IMR-90 (cell line): ENCODE measurements at places on chromosomes 3 and 15. TPM values are rescaled to one million over a fixed set of nuclear protein-coding genes. Genes with fewer than 3 reads are reported as not detected.

Gene MUC13
- total RNA-seq: not detected in 2 replicates

DNA sequence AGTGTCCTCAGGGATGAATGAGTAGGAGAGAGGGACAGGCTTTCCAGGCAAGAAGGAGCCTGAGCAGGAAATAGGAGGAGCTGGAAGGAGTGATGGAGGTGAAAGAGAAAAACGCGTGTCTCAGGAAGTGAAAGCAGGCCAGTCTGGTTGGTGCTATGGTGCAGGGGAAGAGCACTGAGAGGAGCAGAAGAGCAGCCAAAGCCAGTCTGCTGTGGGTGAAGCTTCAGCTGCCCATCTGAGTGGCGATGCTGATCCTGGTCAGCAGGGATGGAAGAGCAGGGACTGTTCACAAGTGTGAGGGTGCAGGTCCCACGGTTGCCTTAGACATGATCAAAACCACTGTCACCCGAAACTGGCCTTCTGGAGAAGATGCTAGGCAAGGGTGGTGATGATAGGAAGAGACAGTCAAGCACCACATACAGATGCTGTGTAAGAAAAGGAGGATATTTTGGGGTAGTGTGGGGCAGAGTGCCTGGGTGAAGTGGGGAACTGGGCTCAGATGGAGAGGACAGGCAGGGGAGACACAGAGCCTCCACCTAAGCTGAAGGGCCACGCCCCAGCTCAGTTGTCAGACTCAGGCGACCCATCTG lies 5.5 kb upstream of the KY start:
- no peak for DNase-seq

Gene PRR20G
- not detected in 2 replicates for total RNA-seq

Gene CADPS
- not detected in 2 replicates for total RNA-seq

GRCh38 chr3:153247331-153248330 lies 85.6 kb downstream of the RAP2B start:
- no peak for DNase-seq

Gene MAGEL2
- total RNA-seq: under 0.01 and 0.18 TPM in 2 replicates

GRCh38 chr3:33331414-33331813 lies 54.2 kb downstream of the FBXL2 start:
- DNase-seq: peak; percentile 46

Gene PIF1
- total RNA-seq: 3.9 and 5.3 TPM in 2 replicates

DNA sequence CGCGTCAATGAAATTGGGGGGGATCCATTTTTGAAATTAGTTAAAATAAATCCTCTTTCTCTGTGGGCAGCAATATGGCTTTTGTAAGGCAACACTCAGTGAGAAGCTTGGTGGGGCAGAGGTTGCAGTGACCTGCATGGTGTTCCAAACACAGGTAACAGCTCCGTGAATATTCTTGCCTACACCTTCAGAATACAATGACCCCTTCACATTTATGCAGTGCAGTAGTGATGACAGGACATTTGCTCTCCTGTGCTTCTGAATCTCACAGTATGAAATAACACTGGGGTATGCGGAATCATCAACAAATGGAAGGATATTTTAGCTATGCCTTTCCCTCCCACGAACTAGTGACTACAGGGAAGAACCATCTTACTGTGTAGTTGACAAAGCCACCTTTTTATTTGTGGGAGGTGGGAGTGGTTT lies 6.9 kb downstream of the AHSG start:
- no peak for DNase-seq

- DNase-seq: no peak
These were observed 23.1 kb upstream of the GABPB1 start for GRCh38 chr15:50377867-50378751.

Gene HOMER2
- total RNA-seq: 0.54 and 0.56 TPM in 2 replicates

GRCh38 chr3:4284865-4285264 lies 18.3 kb upstream of the SETMAR start:
- no peak for DNase-seq

Gene NSMCE3
- 6.3 and 7.5 TPM in 2 replicates for total RNA-seq

GRCh38 chr15:70147178-70147760 lies 49.6 kb upstream of the TLE3 start:
- DNase-seq: no peak

Gene ISLR2
- not detected in 2 replicates for total RNA-seq

DNA sequence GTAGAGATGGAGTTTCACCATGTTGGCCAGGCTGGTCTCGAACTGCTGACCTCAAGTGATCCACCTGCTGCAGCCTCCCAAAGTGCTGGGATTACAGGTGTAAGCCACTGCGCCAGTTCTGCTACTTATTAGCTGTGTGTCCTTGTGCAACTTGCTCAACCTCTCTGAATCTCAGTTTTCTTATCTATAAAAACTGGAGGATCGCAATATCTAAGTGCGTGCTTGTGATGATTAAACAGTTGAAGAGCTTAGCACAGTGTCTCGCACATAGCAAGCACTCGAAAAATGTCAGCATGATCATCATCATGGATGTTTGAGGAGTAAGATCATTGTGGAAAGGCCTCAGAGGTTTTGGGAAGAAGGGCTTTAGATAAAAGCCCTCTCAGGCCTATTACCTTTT lies 10.8 kb downstream of the CLCN2 start:
- DNase-seq: no peak

Gene P2RY1
- under 0.01 TPM in 1 of 2 replicates, not detected in the other for total RNA-seq
